ENCODE measurements at places on chromosomes 3 and 15.

GRCh38 chr3:88013592-88013991, 45.2 kb downstream of the CGGBP1 start:
- no peak for DNase-seq

GRCh38 chr15:40594429-40594836, 384 bp downstream of the KNL1 start:
- DNase-seq: peak; percentile 32

- peak; percentile 33 for DNase-seq
Observed at GRCh38 chr3:196988241-196989029, 19.8 kb upstream of the PIGZ start.

DNA sequence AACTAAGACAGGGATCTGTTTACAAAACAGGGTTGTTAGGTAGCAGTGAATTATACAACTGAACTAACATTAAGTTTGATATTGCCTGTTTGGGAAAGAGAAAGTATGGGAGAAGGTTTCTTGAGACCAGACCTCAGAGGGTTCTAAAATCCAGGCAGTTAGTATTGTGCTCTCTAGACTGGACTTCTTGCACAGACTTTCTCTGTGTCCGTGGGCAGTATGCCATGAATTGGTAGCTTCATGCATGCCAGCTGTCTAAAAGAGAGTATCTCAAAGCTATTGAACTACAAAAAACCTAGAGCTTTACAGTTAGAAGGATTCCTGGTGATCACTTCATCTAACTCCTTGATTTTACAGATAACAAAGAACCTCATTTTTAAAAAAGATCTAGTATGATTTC, 12.5 kb downstream of the SAMD7 start:
- no peak for DNase-seq

GRCh38 chr15:89851673-89852341, 37.2 kb upstream of the ANPEP start:
- DNase-seq: no peak

DNA sequence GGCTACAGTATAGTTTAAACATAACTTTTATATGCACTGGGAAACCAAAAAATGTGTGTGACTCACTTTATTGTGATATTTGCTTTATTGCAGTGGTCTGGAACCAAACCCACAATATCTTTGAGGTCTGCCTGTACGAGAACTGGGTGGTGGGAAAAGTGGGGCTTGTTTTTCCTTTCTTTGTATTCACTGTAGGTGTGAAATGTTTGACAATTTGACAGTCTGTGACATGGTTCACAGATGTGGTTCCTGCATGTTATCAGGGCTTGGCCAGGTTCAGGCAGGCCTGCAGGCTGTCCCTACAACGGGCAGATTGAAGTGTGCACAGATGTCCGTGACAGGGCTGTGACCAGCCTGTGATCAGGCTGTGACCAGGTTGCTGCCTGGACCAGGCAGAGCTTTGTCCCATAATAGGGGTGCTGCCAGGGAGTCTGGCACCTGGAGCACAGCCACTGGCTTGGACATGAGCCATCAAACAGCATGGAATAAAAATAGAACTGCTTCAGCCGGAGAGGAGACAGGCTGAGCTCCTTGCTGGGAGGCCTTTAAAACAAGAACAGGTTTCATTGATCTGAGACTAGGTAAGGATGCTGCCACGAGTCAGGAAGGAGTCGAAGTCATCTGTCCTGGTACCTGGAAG, 61.0 kb downstream of the KLF13 start:
- DNase-seq: peak; percentile 32
